ENCODE measurements at places on chromosomes 16 and 17.

- DNase-seq, result peak; percentile 67
Observed at GRCh38 chr17:6421700-6422604, 13.0 kb downstream of the AIPL1 start.

DNA sequence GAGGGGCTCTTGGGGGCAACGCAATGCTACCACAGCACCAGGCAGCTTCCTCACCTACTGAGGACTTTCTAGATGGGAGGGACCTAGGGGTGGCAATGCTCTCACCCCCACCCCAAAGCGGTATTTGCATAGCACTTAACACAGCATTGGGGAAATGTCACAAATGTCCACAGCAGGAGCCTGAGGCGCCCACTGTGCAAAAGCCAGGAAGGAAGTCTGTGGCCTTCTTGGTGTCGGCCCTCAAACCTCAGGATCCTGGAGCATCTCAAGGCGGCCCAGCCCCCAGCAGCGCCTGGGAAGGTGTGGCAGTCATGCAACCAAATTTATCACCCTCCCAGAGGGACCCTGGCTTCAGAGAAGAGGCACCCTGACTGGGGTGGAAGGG lies 45.3 kb downstream of the WNT3 start:
- DNase-seq, result no peak

GRCh38 chr17:40556884-40557414 lies 8.3 kb downstream of the CCR7 start:
- DNase-seq, result no peak

- DNase-seq, result no peak
Observed at GRCh38 chr16:15592324-15592723, 50.6 kb downstream of the MARF1 start.

DNA sequence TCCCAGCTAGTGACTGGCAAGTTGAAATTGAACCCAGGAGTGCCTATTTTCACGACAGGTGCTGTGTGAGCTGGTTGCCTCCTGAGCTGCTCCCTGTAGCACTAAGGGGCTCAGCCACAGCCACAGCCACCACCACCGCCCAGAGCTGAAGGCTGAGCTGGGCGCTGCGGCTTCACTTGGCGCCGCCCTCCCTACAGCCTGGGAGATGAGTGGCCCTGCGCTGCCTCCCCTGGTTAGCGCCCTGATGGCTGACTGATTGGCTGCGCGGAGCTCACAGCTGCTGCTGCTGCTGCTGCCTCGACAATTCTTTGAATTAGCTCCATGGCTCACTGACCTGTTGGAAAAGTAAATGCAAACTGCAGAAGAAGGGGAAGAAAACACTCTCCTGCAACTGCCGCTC lies 91.8 kb upstream of the TMEM132E start:
- no peak for DNase-seq

- no peak for DNase-seq
Observed at GRCh38 chr16:7216719-7217118, 115.9 kb upstream of the RBFOX1 start.

- peak; percentile 34 for DNase-seq
Observed at GRCh38 chr16:54631782-54632181, 298.9 kb upstream of the IRX5 start.

- no peak for DNase-seq
Observed at GRCh38 chr17:81237591-81238489, 1.0 kb downstream of the TEPSIN start.

GRCh38 chr16:26913851-26914250 lies 152.9 kb upstream of the C16orf82 start:
- no peak for DNase-seq

DNA sequence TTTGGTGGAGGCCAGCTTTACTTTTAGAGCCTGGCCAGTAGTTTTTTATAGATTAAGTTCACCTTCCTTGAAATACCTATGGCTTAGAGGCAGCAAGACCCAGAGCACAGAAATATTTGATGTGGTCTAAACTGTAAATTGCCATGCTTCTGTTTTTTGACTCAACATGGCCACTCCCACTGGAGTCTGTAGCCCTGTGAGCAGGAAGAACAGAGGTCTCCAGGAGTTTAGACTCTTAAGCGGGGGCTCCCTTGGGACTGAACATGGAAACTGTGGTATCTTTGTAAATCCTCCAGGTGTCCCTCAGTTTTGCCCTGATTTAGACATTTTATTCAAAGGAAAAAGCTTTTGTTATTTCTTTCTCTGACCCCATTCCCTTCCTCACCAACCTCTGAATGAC lies 145.6 kb downstream of the FTO start:
- peak; percentile 19 for DNase-seq

- DNase-seq, result peak; percentile 31
Observed at GRCh38 chr16:4803401-4803844, 990 bp upstream of the ROGDI start.

DNA sequence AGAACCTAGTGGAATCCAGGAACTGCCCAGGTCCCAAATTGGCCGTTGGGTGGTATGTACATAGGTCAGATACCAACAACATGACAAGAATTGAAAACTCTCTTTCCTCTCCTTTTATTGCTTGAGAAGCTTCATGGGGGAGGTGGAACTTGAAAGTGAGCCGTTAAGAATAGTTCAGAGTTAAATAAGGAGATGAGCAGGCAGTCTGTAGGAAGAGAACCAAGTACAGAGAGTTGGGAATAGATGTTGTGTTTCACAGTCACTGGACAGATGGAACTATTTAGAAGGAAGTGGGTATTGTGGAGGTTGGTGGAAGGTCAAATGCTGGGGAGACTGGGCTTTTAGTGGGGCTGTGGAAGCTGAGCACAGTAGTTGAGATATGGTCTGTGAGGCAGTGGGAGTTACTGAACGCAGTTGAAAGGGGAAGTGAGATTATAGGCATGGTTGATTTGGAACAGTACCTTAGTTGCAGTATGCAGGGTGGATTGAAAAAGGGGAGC lies 26.4 kb downstream of the ARHGAP44 start:
- DNase-seq, result no peak

DNA sequence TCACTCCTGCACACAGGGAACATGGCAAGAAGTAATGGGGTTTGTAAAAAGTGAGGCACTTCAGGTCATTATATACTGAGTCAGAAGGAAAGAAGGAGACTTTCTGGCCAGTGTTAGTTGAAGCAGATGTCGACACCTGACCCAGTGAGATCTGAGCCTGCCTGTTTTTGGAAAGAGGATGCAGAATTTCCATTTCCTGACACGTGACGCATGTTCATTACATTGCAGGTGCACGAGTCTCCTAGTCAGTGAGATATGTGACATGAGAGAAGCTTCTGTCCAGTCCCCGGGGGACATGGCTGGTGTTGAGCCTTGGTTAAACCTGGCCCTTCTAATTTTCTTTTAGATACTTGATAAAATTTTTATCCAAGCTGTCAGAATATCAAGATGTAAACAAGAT lies 62.3 kb downstream of the ELAC2 start:
- DNase-seq, result no peak

DNA sequence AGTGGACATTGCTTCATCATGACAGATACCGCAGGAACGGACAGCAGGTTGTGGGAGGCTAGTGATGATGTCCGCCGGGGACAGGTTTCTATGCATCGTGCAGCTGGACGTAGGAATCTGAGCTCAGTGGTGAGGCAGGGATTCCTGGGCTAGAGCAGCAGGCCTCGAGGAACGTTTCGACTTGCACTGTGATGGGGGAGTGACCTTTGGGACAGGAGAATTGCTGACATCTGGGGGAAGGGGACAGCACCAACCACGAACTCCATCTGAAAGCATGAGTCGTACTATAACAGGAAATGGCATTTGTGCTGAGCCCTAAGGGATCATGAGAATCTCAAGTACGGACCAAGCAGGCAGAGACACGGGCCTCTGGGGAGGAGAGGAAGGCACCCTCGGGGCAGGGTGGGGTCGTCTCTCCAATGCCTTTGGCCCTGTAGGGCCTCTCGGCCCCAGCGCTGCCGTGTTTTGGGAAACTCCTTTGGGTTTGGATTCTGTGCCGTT lies 65.8 kb upstream of the ENDOV start:
- peak; percentile 19 for DNase-seq

GRCh38 chr16:30139583-30140481 lies 16.8 kb upstream of the MAPK3 start:
- DNase-seq, result no peak

GRCh38 chr17:47776330-47777197 lies 43.5 kb downstream of the TBX21 start:
- peak; percentile 31 for DNase-seq

DNA sequence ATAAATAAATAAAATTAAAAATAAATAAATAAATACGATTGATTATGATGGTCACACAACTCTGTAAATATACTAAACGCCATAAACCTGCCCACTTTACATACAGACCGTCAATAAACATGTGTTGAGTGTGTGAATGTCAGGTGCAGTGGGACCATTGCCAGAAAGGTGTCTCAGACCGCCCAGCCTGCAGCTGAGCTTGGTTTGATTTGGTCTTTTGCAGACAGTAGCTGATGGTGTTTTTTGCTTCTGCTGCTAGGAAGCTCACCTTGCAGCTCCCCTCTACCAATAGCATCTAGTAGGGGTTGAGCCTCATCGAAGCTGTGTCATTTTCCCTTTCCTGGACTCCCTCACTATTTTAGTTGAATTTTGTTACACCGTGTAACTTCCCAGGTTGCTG lies 23.5 kb downstream of the UBALD1 start:
- DNase-seq, result no peak

- DNase-seq, result no peak
Observed at GRCh38 chr16:75647112-75647491, 363 bp downstream of the KARS1 start.

DNA sequence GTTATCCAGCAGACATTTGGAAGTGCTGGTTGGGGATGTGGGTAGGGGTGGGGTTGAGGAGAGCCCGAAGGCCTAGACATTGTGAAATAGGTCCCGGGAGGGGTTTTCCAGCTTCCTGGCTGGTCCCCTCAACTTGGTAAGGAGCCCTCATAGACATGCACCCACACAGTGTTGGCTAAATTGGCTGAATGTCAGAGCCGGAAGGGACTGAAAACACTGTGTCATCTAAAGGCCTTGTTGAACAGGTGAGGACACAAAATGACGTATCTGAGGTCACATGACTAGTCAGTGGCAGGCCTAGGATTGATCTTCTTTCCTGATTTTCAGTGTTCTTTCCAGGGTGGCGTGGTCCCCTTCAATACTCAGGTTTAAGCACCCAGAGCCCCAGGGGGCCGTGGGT lies 27.6 kb downstream of the ITGB3 start:
- no peak for DNase-seq

DNA sequence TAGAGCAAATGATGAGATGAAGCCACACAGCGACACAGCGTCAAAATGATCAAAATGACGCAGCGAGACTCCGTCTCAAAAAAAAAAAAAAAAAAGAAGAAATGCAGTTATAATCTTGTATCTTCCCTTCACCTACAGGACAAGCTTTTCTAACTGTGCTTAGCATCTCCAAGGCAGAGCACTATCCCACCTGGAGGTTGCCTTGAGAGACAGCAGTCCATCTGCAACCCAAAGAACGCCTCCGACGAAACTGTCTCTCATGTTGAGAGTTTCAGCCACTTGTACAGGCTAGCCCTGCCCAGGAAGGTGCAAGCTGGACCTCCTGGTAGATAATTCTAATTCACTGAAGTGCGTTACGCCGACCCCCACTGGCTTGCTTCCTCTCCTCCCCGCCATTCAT lies 46.7 kb upstream of the GCSH start:
- no peak for DNase-seq

- DNase-seq, result peak; percentile 71
Observed at GRCh38 chr16:30183233-30184095, at the start of gene CORO1A. CORO1A (plus strand) TSS chr16:30183602; CDS start chr16:30185210, 1,608 bp downstream.

- DNase-seq, result no peak
Observed at GRCh38 chr16:11361701-11362451, 16.6 kb downstream of the RMI2 start.

- DNase-seq, result no peak
Observed at GRCh38 chr16:16063683-16064082, 114.3 kb downstream of the ABCC1 start.

DNA sequence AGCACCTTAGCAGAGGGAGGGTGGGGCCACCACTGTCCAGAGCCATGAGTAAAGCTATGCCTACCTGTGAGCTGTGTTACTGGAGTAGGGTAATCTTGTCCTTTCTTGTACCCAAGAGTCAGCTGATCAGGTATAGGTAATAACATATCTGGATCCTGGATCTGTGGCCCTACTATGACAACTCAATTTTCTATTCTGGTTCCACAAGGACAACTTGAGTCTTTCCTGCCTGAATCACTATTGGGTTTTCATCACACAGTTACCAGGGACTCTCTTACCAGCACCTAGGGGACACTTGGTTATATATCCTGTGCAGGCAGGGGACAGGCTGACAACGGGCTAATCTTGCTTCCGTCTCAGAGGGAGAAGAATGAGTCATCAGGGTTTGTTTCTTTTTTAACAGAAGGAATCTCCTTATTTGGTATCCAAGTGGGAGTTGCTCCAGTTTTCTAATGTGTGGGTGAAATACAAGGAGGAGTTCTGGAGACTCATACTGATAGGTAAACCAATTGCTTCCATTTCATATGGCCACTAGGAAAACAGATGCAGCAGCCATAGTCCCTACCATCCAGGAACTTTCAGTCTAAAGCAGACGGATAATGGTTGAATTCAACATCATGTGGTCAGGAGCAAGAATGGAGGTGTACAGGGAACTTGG lies 6.8 kb downstream of the ZNF267 start:
- DNase-seq, result peak; percentile 53

- no peak for DNase-seq
Observed at GRCh38 chr17:82315703-82316358, 1.6 kb downstream of the CD7 start.

- no peak for DNase-seq
Observed at GRCh38 chr16:80684136-80684765, 120.1 kb downstream of the CDYL2 start.

GRCh38 chr17:41800601-41801373 lies 11.0 kb downstream of the P3H4 start:
- peak; percentile 67 for DNase-seq

- DNase-seq, result peak; percentile 54
Observed at GRCh38 chr16:10895053-10895946, 18.3 kb downstream of the CIITA start.

- DNase-seq, result no peak
Observed at GRCh38 chr17:11917415-11917814, 79.9 kb downstream of the ZNF18 start.

- peak; percentile 86 for DNase-seq
Observed at GRCh38 chr17:42783062-42783790, 2.8 kb downstream of the WNK4 start.
